Stimulated activated CD4-positive, alpha-beta T cell treated with anti-CD3 and anti-CD28 coated beads, Interleukin-1b, Interleukin-23, amount 100 ng/mL, for 48 hours (primary cell): ENCODE measurements at places on chromosomes 7 and 10.

DNA sequence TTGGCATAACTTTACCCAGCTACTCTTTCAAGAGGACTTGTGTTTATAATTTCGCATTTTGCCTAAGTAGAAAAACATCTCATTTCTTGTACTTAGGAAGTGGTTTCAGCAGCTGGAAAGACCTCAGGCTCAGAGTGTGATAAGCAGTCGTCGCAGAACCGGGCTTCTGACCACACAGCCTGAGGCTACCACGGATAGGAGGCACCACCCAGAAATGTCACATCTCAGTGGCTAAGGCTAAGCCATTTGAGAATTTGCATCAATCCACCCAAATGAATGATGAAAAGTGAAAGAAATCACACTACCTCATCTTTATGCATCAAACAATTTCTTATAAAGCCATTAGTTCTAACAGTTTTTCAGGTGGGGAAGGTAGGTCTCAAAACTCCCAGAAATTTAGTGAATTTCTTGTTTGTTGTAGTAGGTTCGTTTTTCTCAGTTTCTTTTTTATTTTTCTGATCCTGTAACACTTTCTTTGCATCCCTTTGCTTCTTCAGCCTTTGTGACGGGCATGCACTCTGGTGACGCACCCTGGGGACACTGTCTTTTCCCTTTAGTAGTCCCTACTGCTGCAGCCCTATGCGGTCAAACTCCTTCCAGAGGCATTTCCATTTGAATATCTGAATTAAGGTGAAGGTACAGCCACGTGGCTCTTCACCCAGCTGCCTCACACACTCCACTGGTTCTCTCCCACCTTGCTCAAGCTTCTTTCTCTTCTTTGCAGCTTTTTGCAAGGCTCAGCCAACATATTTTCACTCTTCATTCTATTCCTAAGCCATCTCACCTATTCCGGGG lies 68.5 kb downstream of the MAP3K8 start:
- peak; percentile 13 for DNase-seq

DNA sequence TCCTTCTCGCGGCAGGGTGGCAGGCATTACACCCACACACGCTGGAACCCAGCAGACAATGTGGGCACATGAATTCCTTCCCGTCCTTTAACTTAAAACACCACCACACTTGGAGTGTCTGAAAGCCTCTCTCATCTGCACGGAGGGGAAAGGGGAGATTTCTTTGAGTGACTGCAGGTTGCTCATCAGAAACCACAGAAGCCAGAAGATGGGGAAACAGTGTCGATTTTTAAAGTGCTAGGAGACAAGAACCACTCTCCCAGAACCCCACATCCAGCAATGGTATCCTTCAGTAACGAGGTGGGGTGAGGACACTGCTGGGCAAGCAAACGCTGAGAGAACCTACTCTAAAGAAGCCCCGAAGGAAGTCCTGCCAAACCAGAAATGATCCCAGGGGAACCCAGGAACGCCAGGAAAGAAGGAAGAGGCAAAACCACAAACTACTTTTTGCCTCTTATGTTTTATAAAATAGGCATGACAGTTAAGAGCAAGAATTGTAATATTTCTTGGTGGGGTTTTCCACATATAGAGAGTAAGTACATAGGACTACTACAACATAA lies 254.3 kb downstream of the ELFN1 start:
- no peak for DNase-seq

DNA sequence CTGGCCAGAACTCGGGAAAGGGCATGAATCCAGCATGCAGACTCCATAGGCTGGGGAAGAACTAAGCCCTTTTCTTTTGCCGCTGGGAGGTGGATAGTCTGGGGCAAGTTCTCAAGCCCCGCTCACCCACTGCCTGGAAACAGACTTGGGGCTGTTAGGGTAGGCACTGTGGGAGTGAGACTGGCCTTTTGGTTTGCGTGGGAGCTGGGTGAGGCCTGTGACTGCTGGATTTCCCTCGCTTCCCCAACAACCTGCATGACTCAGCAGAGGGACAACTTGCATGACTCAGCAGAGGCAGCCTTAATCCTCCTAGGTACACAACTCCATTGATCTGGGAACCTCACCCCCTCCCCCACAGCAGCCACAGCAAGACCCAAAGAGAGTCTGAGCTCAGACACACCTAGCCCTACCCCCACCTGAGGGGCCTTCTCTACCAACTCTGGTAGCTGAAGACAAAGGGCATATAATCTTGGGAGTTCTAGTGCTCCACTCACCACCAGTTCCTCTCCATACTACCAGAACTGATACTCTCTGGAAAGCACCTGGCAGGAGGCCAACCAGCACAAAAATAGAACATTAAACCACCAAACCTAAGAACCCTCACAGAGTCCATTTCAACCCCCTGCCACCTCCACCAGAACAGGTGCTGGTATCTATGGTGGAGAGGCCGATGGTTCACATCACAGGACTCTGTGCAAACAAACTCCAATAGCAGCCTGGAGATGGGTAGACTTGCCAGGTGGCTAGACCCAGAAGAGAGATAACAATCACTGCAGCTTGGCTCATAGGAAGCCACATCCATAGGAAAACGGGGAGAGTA lies 81.4 kb upstream of the LAMB4 start:
- no peak for DNase-seq

- DNase-seq = no peak
Measured at GRCh38 chr7:139328375-139328774, 12.8 kb upstream of the FMC1 start.

DNA sequence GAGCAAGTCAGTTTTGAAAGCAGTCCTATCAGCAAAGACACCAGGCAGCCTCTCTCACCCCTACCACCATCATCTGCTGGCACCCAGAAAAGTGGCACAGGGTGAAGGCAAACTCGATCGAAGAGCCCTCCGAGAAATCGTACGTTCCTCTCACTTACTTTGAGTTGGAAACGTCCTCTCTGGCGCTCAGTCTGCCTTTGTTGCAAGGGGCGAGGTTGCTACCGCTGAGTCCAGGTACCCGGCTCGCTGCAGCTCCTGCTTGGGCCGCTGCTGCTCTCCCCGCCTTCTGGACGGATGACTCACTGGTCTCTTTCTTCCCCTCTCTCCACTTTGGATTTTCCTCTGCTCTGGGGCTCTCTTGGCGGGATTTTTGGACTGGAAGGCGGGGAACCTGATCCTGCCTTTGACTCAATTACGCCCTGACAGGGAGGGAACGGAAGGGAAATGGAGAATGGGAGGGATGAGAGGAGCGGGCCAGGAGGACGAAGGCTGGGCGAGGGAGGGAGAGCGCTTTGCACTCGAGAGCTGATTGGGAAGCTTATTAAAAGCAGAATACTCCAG lies at the start of gene PTN:
Gene PTN (minus strand): TSS at position 453 of the 561 bp plus-strand sequence. CDS start 88,760 bp downstream, outside the sequence.
- DNase-seq = no peak

- no peak for DNase-seq
Measured at GRCh38 chr10:71432956-71433767, 36.4 kb downstream of the CDH23 start.

- DNase-seq = no peak
Measured at GRCh38 chr7:33624215-33624614, 281.1 kb upstream of the BMPER start.

DNA sequence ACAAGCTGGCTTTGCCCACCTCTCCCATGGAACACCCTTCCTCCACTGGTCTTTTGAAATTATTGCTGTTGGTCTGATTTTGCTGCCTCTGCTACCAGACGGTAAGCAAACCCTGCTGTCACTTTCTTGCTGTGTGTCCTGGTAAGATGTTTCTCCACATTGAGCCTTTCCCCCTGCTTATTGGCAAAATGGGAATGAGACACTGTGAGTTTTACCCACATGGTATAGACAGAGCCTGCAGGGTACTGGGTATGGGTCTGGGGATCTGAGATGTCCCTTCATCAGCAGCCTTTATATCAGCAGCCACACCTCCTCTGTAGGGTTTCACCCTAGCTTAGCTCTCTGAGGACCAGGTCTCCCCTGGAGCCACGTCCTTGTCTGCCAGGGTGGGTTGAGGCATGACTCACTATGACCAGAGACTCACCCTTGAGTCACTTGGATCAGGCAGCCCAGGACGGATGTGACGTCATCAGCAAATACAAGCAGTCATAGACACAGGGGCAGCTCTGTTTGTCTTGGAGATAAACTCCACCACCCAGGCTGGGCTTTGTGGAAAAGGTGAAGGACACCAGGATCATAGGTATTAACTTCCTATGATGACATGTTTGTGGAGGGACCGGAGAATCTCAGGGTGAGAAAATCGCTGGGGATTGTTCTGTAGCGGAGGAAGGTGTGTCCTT lies 17.9 kb upstream of the BAIAP2L1 start:
- peak; percentile 63 for DNase-seq

GRCh38 chr7:105810556-105810955 lies 65.8 kb downstream of the ATXN7L1 start:
- peak; percentile 41 for DNase-seq

DNA sequence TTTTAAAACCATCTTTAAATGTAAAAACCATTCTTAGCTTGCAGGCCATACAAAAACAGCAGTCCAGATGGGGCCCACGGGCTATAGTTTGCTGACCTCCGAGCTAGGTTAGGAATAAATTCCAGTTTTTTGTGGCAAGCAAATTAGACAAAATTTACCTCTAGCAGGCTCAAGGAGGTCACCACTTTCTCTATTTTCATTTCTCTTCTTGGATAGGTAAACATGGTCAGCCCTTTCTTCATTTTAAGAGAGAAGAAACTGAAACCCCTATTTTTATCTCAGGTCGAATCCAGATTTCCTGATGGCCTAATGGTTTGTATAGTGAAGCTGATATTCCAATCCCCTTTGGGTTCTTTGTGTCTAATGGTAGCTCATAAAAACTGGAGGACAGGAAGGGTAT lies 10.7 kb downstream of the IKZF5 start:
- DNase-seq = no peak

DNA sequence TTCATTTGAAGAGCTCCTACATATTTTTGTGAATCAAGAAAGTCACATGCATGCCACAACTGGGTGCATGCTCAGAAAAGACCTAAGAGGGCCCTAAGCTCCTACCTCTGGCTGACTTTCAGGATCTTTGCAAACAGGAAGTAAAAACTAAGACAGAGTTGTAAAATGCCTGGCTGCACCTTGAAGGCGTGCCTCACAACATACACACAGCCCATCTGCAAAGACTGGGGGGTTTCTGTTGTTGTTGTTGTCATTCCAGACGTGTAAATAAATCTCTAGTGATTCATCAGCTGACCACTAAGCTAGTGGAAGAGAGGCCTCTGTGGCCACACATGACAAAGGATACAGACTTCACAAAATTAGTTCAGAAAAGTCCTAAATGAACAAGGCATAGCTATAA lies 31.8 kb downstream of the SMURF1 start:
- DNase-seq = no peak

GRCh38 chr10:24468281-24468751 lies 255.4 kb downstream of the ARHGAP21 start:
- no peak for DNase-seq

DNA sequence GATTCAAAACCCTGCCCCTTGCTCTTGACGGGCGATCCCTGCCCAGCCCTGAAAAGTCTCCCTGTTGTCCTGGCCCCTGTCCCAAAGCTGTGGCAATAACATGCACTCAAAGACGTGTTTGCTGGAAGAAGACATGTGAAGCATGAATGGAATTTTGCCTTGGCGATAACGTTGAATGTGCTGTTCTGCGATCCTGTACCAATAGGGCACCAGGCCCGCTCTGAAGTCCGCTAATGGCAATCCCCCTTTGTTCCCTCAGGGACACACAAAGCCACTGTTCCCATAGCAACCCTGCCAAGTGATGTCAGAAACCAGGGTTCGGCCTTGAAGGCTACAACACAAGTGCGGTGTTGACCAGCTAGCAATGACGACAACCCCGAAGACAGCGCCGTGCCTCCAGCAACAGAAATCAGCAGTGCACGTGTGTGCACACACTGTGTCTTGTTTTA lies 284.6 kb downstream of the KLF6 start:
- no peak for DNase-seq

GRCh38 chr7:69617364-69617763 lies 19.1 kb downstream of the AUTS2 start:
- DNase-seq = no peak

- DNase-seq = no peak
Measured at GRCh38 chr10:130747356-130747755, 564.2 kb downstream of the TCERG1L start.

DNA sequence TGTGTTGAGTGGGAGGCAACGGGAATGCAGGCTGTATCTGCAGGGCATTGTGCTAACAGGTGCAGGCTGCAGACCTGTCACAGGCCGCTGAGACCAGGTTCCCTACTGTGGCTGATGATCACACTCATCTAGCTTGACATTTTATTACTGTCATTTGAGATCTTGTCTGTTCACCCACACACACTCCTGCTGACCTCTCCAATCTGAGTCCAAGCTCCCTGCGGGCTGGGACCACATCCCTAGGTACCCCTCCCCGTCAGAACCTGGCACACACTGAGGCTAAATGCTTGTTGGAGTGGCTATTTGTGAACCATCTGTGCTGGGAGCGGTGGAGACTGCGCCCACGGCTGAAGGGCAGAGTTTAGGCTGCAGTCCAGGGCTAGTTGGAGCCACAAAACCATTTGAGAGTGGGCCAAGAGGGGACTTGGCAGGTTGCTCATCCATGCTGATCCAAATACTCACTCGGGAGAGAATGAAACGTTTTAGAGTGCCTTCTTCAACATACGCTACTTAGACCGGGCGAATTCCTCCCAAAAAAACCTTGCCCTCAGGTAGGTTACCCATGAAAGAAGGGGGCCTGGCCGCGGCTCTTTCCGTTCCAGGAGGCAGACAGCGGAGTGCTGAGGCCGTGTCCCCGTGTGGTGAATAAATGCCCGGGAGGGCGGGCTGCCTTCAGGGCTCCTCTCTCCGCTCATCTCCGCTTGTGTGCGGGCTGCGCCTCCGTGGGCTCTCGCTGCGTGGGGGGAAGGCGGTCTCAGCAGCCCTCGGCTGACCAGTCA lies 164.4 kb downstream of the RGS10 start:
- no peak for DNase-seq

- DNase-seq = peak; percentile 63
Measured at GRCh38 chr7:99562832-99563231, 4.4 kb downstream of the ZNF655 start.

DNA sequence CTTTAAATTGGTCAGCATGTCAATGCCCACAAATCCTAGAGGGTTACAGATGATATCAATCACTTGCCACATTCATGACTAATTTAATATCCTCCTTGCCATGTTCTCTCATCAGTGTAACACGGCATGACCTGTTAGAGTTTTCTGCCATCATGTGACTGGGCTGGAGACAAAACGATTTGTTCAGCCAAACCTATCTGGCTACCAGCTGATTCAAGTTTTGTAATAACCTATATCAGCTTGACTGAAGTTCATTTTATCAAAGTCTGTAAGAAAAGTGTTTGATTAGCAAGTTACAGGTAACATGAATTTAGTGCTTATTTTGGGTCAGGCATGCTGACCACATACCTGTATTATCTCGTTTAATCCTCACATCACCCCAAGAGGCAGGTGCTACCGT lies 25.7 kb downstream of the NEUROD6 start:
- no peak for DNase-seq

DNA sequence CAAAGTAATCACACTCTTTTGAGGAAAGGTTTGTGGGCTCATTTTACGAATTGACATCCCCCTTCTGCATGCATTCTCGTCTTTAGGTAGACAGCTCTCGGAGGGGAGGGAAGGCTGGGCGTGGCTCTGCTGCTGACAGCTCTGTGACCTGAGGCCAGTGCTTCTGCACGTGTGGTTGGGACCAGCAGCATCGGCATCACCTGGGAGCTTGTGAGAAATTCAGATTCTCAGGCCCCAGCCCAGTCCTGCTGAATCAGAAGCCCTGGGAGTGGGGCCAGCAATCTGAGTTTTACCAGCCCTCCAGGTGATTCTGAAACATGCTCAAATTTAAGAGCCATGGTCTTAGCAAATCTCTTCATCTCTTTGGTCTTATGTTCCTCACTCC lies 89.4 kb downstream of the JCAD start:
- DNase-seq = no peak

- DNase-seq = no peak
Measured at GRCh38 chr7:89264126-89264525, 468.6 kb upstream of the TEX47 start.

GRCh38 chr10:51700228-51700817 lies 928 bp upstream of the CSTF2T start:
- DNase-seq = peak; percentile 22
